ENCODE measurements at places on chromosomes 2 and 18.

DNA sequence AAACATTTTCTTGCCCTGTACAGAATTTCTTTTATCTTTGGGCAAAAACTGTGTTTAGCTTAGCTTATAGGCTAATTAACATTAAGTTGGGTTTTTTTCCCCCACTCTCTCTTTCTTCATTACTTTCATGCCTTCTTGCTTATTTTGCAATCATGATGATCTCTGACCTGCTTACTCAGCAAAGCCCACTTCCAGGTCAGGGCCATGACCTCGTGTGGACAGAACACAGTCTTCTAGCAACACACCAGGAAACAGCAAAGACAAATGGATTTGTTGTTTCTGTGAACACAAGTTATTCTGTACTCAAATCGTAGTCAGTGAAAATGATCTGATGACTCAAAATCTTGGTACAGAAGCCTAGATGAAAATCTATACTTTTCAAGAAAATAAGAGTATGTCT, 60.7 kb downstream of the SPATS2L start:
- no peak for DNase-seq

DNA sequence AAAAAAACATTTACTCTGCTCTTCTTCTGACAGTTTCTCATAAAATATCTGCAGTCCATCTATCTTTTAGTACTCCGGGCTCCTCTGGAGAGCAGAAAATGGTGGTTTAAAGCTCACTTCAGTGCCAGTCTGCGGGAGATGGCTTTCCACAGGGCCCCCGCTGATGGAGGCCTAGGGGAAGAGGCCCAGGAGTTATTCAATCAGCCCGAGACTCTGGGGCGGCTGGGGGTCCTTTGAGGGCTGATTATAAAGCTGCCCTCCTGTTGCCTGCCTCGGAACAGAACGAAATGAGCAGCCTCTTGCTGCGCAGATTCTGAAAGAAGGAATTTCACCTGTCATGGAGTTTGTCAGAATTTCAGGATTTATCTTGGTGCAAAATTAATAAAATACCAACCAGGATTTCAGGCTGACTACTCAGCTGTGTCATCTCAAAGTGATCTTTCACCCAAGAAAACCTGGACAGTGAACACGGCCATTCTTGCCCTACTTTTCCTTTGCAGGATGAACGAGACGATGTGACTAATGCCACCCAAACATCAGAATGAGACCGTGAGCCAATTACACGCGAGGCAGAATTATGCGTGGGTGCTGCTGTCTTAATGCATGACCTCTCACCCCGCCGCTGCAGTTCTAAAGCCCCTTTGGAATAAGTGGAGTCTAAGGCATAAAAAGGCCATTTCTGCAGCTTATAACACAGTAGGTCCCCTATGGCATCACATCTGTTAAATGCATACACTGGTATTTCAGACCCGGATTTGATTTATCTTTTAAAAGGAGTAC, 273.8 kb downstream of the ZNF521 start:
- DNase-seq: no peak

GRCh38 chr2:170141865-170142264, 36.1 kb upstream of the MYO3B start:
- DNase-seq: no peak

DNA sequence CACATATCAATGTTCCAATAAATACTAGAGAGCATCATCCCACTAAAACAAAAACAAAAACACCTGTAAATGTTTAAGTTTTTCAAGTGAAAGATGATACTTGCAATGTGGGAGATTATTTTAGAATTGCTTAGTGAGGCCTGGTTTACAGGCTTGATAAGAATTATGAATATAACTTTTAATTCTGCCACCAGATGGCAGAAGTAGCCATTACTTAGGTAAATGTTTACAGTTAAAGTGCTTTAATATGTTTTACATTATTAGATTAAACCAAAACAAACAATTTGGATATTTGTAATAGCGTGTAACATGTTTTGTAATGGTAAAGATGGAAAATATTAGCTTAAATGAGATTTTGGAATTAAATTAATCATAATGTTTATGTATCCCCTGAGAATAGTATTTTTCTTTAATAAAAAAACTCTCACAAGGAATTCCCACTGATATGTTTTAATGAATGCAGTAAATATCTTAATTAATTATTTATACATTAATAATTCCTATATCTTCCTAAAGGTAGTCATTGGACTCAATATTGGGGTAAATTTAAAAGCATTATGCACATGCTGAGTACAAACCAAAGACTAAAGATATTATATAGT, 522.0 kb downstream of the SPAG16 start:
- no peak for DNase-seq

DNA sequence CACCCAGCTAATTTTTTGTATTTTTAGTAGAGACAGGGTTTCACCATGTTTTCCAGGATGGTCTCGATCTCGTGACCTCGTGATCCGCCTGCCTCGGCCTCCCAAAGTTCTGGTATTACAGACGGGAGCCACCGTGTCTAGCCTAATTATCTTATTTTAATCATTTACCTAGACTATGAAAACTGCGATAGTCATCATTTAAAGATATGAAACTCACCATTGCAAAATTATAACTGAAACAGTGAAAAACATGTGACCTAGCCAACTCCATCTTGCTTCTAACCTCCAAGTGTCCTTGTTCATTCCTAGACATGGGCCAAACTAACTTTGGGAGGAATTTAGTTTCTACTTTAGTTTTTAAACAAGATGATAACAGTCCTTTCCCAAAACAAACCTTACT, 17.4 kb downstream of the SULT1C4 start:
- DNase-seq: no peak

Measured in stimulated activated CD4-positive, alpha-beta T cell treated with anti-CD3 and anti-CD28 coated beads, TNF-alpha, amount 100 ng/mL, for 4 hours (primary cell).